ENCODE measurements at places on chromosomes 1 and 21.

GRCh38 chr1:171595324-171595723 lies 26.7 kb upstream of the MYOCOS start:
- DNase-seq: no peak

DNA sequence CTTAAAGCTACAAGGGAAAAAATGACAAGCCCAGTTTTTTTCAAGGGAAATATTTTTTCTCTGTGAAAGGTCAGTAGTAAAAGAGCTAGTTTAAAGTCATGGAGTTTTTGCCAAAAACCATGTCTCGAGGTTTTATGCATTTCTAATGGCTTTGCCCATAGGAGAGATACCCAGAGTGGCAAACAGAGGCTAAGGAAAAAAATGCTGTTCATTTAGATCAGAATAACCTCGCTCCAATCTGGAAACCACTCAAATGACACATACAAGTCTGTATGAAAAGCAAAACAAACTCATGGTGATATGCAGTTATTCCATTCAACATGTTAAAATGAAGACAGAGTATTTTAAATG lies 36.9 kb upstream of the EDEM3 start:
- no peak for DNase-seq

DNA sequence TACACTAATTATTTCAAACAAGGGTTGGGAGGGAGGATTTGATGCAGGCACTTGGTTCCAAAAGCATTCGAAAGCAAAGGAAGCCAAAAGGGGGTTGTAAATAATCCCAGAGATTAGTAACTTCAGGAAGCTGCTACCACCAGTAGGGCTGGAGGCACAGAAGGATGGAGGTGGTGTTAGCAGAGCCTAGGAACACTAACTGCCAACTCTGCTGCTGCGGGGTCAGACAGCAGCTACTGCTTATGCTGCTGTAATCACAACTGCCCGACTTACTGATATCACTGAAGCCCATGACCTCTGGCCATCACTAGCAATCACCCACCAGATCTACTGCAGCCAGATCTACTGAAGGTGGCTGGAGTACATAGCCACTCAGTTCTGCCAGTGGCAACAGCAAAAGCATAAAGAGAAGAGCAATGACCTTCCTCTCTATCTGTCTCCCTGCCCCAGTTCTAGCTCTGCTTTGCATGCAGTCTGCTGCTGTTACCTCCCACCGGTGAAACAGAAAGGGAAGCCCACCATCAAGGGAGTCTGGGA lies 408.5 kb downstream of the PLPP3 start:
- no peak for DNase-seq

DNA sequence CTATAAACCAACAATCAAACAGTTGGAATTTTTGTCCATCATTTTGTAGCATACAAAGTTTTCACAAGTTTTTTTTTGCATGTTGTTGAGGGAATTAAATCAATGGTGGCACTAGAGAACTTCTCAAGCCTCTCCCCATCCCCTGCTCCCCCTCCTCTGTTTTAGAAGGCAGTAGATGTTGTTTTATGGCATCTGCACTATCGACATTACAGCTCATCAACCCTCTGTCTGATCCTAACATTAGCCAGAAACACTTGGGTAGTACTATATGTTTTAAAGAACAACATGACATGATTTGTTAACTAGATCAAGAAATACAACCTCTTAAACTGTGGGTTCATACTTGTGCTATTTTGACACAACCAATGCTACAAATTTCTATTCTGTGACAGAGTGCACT lies 306.5 kb upstream of the NR5A2 start:
- DNase-seq: no peak

DNA sequence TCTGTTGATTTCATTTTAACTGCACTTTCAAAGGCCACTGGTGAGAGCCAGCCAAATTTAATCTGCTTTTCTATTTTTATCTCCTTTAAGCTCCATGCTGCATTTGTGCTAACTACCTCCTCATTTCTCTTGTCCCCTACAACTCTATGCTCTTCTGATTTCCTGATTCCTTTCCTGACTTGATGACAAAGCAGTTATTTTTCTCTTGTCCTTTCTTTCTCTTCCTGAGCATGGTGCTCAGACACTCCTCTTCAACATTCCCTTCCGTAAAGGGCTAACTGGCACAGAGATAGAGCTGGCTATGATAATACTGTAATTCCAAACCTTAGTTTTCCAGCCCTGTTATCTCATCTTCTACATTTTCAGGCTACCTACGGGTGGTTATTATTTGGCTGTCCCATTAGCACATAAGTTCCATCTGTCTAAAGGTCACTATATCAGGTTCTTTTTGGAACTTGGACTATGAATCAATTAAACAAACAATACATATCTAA lies 6.8 kb upstream of the BCAS2 start:
- no peak for DNase-seq

DNA sequence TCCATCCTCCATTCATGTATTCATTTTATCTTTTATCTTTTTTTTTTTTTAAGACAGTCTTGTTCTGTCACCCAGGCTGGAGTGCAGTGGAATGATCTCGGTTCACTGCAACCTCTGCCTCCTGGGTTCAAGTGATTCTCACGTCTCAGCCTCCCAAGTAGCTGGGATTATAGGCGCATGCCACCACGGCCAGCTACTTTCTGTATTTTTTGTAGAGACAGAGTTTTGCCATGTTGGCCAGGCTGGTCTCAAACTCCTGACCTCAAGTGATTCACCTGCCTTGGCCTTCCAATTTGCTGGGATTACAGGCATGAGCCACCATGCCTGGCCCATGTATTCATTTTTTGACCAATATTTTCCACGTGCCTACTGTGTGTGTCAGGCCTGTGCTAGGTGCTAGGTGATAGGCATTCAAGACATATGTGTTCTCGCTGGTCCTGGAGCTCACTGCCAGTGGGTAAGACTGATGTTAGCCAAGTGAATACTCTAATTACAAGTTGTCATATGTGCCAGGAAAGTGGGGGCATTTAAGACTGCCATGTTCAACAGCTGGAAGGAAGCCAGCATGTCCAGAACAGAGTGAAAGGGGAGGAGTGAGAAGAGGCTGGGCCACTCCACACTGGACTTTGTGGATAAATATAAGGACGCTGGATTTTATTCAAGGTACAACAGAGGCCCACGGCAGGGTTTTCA lies 5.3 kb upstream of the CELSR2 start:
- DNase-seq: no peak

DNA sequence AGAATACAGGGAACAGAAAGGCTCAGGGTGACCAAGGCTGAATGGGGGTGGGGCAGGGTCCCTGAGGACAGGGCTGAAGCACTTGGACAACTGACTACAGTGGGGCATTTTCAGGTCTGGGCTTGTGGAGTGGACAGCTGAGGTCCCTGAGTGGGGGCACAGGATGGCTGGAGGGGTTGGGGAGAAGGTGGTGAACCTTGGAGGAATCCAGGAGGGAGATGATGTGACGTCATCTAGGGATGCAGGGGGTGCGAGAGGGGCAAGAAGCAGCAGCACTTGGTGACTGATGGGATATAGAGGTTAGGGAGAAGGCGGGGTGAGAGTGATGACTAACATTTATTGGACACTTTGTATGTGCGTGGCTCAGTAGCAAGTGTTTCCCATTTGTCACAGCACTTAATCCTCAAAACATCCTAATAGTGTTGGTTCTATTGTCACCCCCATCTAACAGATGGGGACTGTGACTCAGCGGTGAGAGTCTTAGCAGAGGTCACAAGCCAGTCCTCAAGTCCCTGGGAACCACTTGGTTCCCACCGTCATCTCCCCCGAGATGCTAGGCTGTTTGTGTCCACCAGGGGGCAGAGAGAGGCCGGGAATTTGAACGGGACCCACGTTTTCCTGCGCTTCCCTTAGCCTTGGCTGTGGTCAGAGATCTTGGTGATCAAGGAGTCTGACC lies 27.9 kb upstream of the BMP8B start:
- DNase-seq: peak; percentile 90

Measured in DMS153 (cell line).